Pulmonary artery endothelial cell (primary cell): ENCODE measurements at places on chromosomes 16 and 17.

- no peak for DNase-seq
These were observed 191.8 kb upstream of the CHMP6 start for GRCh38 chr17:80799538-80800480.

- no peak for DNase-seq
These were observed 1.1 kb upstream of the CHAD start for GRCh38 chr17:50469671-50470305.

GRCh38 chr16:63883091-63883490, 1238.8 kb downstream of the CDH11 start:
- no peak for DNase-seq

GRCh38 chr17:61412143-61412859, 12.7 kb downstream of the TBX2 start:
- DNase-seq = no peak

- DNase-seq = no peak
These were observed 64.6 kb upstream of the CRHR1 start for GRCh38 chr17:45719335-45720071.

DNA sequence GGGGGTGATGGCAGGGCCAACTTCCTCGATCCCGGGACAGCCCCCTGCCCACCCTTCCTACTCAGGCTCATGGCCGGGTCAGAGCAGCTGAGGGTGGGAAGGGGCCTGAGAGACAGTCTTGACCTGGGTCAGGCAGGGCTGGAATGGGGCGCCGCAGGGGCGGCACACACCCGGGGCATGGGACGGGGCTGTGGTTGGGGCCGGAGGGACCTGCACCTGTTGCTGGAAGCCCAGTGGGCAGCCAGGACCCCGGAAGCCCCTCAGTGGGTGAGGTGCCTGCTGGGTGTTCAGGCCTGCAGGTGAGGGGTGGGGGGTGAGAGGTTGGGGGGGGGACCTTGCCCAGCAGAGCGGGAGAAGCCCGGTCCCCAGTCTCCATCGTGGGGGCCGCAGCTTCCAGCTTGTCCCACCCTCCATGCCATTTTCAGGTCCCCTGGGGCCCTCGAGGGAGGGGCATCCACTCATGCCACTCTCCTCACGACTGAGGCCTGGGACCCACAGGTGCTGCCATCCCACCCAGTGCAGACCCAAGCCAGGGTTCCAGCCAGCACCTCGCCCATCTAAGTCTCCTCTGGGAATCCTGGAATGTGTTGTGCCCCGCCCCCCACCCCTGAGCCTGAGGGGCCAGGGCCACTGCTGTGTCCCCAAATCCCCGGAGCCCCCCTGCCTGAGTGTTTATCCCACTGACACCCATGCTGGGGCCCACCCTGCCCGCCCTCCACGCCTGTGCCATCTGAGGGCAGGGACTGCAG, 43.4 kb upstream of the ACSF3 start:
- no peak for DNase-seq

DNA sequence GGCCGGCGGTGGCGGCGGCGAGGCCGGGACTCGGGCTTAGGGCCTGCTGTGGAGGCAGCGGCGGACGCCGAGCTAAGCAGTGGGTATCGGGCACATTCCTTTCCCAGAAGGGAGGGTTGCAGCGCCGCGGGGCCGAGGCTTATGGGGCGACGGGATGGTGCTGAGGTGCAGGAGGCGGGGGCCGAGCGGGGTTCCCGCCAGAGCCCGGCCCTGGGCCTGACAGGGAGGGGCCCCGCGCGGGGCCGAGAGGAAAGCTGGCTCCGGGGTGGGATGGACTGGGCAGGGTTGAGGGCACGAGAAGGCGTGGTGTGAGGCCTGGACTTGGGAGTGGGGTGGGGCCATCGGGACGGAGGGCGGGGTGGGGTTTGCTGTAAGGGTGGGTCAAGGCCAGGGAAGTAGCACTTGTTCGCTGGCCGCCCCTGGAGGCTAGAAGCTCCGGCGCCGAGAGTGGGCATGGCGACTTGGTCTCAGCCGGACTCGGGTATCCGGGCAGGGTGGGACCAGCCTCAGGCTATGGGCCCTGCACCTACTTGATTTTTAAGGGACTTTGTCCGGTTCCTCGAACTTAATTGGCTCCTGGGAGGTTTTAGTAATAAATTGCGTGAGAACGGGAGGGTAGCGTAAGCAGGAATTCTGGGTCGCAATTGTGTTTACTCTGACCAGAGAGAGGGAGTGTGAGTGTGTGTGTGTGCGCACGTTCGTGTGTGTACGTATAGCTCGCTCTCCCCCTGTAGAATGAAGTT, 396 bp downstream of the NFE2L1 start:
- DNase-seq = peak; percentile 81

DNA sequence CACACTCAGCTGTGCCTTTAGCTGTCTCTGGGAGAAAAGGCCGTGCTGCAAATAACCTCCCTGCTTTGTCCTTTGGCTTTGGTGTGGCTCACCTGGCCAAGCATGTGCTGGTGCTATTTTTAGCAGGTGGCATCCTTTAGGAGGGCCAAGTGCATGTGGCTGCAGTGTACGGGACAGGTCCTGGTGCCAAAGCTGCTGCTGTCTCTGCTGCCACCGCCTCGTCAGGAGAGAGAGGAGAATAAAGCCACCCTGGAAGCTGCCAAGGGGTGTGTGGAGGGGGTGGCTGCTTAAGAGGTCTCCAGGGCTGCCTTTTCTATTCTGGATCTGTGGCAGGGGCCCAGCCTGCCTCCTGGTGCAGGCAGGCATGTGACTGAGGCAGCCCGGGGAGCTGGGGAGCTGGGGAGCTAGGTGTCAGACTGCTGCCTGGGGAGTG, 6.2 kb downstream of the AKAP1 start:
- DNase-seq = no peak

GRCh38 chr16:15536843-15537242, 102.5 kb downstream of the BMERB1 start:
- no peak for DNase-seq

- no peak for DNase-seq
These were observed 1.2 kb upstream of the GLIS2 start for GRCh38 chr16:4314532-4315185.

DNA sequence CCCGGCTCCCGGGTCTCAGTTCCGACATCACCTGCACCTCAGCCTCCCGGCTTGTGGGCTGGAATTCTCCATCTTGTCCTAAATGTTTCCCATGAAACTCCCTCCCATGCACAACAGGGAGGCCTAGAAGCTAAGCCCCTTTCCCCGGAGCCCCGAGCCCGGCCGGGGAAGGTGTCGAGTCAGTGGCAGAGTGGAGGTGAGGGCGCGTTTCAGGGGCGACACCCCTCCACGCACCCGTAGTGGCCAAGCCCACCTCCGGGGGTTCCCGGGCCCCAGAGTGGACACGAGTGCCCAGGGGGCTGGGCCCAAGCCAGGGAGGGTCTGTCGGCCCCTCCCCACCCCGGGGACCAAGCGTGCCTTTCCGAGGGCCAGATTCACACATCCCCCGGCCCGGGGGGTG, 25.0 kb upstream of the C1QTNF8 start:
- DNase-seq = no peak

- DNase-seq = peak; percentile 65
These were observed 122.2 kb downstream of the SMG6 start for GRCh38 chr17:2181206-2181896.

GRCh38 chr16:85426806-85427205, 186.3 kb upstream of the GSE1 start:
- DNase-seq = no peak

DNA sequence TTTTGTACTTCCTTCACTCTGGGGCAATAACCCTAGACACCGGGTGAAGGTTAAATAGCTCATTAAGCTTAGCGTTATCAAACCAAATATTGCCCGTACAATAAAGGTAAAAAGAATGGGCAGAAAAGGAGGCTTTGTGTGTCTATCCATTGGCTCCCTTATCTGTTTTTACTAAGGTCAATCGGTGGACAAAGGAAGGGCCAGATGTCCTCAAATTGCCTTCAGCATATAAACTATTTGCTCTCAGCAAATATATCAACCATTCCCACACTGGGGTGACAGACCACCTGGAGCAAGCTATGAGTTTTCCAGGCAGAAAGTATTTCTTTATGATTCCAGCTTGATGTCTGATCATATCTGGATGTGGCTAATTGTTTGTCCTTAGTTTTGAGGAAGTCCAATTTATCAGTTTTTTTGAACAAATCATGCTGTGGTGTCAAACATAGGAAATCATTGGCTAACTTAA, 25.3 kb upstream of the WIPI1 start:
- no peak for DNase-seq

- no peak for DNase-seq
These were observed 124.4 kb upstream of the ANKFN1 start for GRCh38 chr17:56028837-56029236.

DNA sequence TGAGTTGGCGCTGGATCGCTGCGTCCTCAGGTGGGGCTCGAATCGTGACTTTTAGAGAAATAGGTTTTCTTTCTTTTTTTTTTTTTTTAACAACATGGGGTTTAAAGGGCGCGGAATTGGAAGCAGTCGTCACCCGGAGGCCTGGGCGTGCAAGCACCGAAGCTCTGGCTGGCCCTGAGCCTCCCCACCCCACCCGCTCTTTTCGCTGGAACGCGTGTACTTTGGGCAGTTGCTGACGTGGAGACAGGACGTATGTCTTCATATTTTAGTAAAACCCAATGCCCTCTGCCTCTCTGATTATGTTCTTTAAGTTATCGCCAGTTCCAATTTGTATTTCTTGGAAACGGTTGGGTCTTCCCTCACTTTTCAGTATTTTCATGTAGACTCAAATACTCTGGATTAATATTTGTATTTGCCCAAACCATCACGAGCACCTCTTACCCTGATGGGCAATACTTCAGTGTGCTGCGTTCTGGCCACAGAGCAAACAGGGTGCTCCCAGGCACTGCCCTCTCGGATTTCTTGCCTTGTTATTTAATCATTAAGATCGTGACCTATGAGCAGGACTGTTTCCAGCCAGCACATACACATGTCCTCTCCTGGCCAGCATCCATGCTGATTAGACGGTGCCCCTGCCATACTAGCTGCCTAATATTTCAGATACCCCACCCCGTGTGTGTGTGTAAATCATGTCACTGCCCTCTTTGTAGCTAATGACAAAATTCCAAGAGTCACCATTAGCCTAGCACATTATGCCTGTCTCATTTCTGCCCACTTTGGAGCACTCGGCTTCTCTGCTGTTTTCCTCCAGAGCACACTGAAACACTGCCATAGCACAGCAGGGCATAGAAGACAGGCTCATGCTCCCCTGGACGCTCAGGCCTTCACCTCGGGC, 805 bp upstream of the C16orf95 start:
- DNase-seq = no peak

DNA sequence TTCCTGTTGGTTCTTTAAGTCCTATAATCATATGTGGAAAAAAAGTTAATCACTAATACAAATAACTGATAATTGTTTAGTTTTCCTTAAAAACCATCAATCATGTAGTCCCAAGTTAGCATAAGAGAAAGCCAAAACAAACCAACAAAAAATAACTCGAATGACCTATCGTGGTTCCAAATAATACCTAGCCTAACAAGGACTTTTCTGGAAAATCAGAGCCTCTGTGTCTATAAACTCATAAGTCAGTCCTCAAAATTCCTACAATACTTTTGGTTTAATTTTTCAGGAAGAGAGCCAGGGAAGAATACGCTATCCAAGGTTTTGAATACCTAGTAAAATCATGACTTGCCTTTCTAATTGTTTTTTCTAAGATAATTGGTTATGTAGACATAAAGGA, 975.3 kb upstream of the SOX9 start:
- no peak for DNase-seq

GRCh38 chr16:65916995-65917394, 449.5 kb upstream of the CDH5 start:
- no peak for DNase-seq

GRCh38 chr17:75348386-75349012, 57.0 kb downstream of the GRB2 start:
- DNase-seq = no peak

- DNase-seq = no peak
These were observed 23.3 kb downstream of the TRARG1 start for GRCh38 chr17:1302761-1303160.

- DNase-seq = no peak
These were observed 80.4 kb downstream of the ENGASE start for GRCh38 chr17:79154951-79155585.

DNA sequence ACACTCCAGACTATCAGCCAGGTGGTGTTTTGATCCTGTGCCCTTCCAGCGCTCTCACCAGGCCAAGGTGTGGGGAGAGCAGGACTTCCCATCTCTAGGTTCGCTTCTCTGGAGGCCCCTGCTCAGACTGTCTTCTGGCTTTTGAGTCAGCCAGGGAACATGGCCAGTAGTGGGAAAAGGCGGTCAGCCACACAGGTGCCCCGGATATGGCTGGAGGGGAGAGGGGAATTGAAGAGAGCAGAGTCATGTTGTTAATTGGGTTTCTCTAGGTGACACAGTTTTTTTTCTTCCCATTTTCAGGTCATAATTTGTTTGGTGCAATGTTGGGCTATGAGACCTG, 1.5 kb downstream of the MINK1 start:
- DNase-seq = no peak

- no peak for DNase-seq
These were observed 1.1 kb downstream of the C1QTNF1 start for GRCh38 chr17:79024901-79025737.

- DNase-seq = no peak
These were observed 6.7 kb downstream of the RUNDC3A start for GRCh38 chr17:44314869-44315661.

DNA sequence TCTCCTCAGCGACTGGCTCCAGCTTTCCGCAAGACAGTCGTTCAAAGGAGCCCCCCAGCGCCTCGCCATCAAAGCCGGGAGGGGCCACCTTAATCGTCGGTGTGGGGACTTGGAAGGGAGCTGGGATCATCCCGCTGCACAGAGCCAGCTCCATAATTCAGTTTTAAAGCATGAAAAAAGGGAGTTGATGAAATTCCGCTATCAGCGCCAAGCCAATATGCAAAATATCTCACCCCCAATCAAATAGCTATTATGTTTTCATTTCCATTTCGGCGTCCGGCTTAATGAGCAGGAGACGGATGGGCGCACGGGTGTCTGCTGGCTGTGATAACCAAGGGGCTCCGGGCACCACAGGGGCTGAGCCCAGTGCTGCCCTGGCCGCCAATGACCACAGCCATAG, 27.7 kb downstream of the ZFPM1 start:
- no peak for DNase-seq

DNA sequence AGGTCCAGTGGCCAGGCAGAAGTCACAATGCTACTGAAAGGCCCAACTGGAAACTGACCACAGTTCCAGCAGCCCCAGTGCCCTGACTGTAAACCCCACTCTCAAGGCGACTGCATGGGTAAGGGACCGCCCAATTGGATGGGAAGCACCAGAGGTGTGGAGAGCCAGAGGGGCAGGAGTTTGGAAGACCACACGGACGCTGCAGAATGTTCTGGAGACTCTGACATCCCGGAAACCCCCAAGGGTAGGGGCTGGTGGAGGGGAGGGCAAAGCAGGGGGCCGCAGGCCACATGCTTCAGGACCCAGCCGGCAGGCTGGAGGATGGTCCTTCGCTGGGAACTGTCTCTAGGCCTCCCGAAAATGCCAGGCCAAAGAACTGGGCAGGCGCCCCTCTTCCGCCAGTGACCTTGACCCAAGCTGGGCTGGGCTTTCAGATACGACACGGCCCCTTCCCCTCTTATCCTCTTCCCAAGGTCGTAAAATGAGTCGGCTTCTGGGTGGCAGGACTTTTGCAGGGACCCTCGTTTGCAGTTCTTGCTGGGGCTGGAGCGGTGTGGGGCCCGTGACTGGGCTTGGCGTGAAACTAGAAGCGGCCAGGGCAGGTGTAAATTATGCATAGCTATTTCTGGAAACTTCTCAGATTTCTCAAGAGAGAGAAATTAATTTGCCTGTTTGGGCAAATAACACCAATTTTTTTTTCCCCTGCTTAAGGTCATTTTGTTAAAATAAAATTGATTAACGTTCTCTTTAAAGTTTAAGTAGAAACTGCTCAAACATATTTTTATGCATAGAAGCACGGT, 110.2 kb downstream of the C16orf78 start:
- no peak for DNase-seq
